ENCODE measurements at places on chromosomes 1 and 21. TPM values are rescaled to one million over a fixed set of nuclear protein-coding genes. Genes with fewer than 3 reads are reported as not detected.

The CNR2 gene
- 0.04 TPM for total RNA-seq

The NCMAP gene
- not detected for total RNA-seq

The DSCAM gene
- total RNA-seq = not detected

The ANGPTL1 gene
- total RNA-seq = not detected

DNA sequence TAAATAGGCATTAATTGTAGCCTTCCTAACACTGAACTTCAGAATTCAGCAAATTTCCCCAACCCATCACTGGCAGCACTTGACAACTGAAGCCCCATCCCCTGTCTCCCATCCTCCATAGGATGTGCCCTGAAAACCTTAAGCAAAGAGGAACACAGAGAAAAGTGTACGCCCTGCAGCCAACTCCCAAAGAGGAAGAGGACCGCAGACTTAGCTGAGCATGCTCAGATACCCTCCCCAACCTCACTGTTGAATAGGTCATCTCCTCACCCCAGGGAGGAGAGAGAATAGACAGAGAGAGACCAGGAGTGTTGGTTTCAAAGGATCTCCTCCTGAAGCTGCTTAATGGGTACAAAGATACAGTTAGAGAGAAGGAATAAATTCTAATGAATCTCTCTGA, 50.5 kb downstream of the CD2 start:
- no peak for DNase-seq

DNA sequence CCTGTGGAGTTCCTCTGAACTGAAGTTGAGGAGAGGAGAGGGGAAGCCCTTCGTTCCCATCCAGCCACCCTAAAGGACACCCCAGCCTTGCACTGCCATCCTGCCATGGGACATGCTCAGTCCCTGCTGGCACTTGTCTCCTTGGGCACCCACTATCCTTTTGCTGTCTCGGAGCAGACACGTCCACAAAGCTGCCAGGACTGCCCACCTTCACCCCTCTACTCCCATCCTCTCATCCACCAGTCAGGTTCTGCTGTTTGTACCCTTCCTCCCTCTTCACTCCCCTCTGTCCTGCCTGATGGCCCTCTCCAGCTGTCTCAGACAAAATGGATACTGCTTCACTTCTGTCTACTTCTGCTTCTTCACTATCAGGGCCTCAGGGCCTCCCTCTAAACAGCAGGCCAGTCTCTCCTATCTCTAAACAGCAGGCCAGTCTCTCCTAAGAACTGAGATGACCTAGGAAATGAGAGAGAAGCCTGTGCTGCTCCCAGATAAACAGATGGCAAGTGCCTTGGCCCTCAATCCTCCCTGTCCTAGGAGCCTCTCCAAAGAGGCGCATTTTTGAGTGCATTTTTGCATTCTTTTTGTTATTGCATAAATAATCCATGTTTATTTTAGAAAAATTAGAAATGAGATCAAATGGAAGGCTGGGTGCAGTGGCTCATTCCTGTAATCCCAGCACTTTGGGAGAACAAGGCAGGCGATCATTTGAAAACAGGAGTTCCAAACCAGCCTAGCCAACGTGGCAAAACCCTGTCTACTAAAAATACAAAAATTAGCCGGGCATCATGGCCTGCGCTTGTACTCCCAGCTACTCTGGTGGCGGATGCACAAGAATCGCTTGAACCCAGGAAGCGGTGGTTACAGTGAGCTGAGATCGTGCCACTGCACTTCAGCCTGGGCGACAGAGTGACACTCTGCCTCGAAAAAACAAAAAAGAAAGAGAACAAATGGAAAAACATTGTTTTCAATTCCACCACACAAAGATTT, 4.4 kb upstream of the PYCR2 start:
- DNase-seq = peak; percentile 56

- DNase-seq = no peak
Observed at GRCh38 chr1:164443166-164443565, 115.8 kb upstream of the PBX1 start.

DNA sequence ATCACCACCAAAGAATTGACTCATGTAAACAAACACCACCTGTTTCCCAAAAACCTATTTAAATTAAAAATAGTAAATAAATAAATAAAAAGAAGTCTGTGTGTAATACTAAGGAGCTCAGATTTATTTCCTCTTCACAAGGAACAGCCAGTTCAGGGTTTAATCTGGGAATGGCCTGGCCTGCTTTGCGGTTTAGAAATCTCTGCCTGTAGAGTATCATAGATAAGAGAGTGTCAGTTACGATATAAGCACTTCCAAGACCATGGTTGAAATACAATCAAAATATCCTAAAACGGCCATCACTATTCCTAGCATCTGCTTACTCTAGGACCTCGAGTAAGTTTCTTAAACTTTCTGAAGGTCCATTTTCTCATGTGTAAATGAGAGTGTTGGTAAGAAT, 274.4 kb downstream of the PLPP3 start:
- no peak for DNase-seq

- DNase-seq = no peak
Observed at GRCh38 chr1:230057681-230058565, 9.1 kb upstream of the GALNT2 start.

- DNase-seq = no peak
Observed at GRCh38 chr1:173049322-173049633, 1.5 kb downstream of the TNFSF18 start.

DNA sequence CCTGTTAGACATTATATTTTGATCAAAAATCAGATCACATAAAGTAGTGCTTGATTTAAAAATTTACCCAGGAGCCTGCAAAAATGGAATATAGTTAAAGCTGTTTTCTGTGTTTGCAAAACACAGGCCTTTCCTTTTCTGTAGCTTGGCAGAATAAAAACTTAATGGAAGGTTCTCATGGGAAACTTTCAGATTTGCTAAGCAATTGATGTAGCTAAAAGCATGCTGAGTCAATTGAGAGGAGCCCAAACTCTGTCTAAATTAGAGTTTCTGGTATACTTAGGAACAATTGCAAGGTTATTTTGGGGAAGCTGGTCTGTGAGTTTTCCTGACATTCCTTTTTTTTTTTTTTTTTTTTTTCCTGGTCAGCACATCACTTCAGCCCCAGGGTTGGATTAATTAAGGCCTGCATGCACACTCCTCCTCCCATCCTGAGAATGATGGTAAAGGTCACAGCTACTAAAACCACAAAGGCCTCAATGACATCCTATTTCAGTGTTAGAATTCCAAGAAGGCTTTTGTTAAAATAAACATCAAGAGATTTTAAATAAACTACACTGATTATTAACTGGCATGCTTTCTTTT, 608.7 kb downstream of the PLPP3 start:
- no peak for DNase-seq

GRCh38 chr1:190022709-190023108, 455.0 kb downstream of the BRINP3 start:
- no peak for DNase-seq

All from activated CD4-positive, alpha-beta T cell treated with anti-CD3 and anti-CD28 coated beads, Interleukin-2, amount 10 ng/mL, durations not matched to agents 7 days and 5 days (primary cell).